Activated effector memory CD4-positive, alpha-beta T cell treated with Interleukin-2 at 50 U/mL for 16 hours (primary cell): ENCODE measurements at places on chromosomes 4 and X.
A peak's percentile ranks its signal among the peaks of the same experiment; 100 is the strongest.

GRCh38 chrX:110692866-110693265 lies 102.8 kb downstream of the CHRDL1 start:
- DNase-seq = no peak

GRCh38 chr4:25000639-25001038 lies 30.1 kb downstream of the LGI2 start:
- DNase-seq = no peak

DNA sequence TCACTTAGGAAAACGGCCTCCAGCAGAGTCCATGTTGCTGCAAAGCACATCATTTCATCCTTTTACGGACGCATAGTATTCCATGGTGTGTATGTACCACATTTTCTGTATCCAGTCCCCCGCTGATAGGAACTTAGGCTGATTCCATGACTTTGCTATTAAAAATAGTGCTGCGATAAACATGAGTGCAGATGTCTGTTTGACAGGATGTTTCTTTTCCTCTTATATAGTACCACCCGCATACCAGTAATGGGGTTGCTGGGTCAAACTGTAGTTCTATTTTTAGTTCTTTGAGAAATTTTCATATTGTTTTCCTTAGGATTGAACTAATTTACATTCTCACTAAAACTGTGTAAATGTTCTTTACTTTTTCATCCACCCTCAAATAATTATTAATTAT lies 50.5 kb downstream of the VEGFC start:
- DNase-seq = no peak

- no peak for DNase-seq
Measured at GRCh38 chr4:1376841-1377605, 29.2 kb downstream of the NKX1-1 start.

DNA sequence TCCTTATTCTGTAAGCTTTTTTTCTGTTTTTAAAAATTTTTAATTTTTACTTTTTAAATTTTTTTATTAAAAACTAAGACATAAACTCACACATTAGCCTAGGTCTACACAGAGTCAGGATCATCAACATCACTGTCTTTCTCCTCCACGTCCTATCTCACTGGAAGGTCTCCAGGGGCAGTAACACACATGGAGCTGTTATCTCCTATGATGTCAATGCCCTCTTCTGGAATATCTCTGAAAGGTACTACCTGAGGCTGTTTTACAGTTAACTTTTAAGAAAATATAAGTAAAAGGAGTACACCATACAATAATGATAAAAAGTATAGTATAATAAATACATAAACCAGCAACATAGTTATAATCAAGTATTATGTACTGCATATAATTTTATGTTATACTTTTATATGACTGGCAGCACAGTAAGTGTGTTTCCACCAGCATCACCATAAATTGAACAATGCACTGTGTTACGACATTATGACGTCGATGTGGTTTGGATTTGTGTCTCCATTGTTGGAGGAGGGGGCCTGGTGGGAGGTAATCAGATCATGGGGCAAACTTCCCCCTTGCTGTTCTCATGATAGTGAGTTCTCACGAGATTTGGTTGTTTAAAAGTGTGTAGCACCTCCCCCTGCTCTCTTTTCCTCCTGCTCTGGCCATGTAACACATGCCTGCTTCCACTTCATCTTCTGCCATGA lies 21.3 kb downstream of the IL15 start:
- DNase-seq = no peak

- no peak for DNase-seq
Measured at GRCh38 chr4:178056996-178057395, 614.8 kb upstream of the AGA start.

DNA sequence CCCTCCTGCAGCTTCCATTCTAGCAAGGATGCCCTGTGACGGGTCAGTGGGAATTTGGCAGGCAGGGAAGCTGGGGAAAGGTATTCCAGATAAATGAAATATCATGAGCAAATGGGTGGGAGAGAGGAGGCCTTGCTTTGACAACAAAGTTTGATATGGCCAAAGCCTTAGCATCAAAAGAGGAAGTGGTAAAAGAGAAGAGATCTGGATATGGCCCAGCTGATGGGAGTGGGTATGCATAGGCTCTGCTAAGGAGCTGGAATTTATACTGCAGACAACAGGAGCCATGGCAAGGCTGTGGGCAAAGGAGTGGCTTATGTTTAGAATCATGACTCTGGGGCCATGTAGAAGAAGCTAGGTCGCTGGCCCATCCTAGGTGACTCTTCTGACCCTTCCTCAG lies 89.2 kb downstream of the PJA1 start:
- DNase-seq = no peak

DNA sequence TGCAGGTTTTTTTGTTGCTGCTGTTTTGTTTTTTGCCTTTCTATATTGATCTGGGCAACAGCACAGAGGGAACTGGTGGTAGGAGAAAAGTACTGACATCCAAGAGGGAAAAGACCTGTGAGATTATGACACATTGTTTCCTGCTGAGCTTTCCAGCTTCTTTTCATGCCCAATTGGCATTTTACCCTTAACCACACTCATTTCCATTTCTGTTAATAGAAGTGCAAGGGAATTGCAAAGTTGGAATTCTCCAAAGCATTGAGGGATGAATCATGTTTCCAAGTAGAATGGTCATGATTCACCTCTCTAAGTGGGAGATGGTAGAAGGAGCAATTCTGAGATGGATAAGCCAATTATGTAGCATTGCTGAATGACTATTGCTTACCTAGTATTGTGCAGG lies 161.5 kb downstream of the PPARGC1A start:
- no peak for DNase-seq

- DNase-seq = no peak
Measured at GRCh38 chr4:47075262-47075661, 43.9 kb downstream of the GABRB1 start.

DNA sequence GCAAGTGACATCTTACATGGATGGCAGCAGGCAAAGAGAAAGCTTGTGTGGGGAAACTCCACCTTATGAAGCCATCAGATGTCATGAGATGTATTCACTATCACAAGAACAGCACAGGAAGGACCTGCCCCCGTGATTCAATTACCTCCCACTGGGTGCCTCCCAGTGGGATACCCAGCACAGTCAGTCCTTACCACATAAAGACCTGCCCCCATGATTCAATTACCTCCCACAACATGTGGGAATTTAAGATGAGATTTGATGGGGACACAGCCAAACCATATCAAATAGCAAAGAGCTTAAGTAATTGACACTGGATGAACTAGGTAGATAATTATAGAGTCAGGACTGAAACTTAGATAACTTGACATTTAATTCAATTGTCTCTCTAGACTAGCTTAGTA lies 85.6 kb downstream of the SLIT2 start:
- DNase-seq = no peak

GRCh38 chr4:6172093-6172926 lies 28.0 kb downstream of the JAKMIP1 start:
- peak; percentile 46 for DNase-seq

- DNase-seq = no peak
Measured at GRCh38 chrX:12548341-12548740, 242.9 kb upstream of the PRPS2 start.

DNA sequence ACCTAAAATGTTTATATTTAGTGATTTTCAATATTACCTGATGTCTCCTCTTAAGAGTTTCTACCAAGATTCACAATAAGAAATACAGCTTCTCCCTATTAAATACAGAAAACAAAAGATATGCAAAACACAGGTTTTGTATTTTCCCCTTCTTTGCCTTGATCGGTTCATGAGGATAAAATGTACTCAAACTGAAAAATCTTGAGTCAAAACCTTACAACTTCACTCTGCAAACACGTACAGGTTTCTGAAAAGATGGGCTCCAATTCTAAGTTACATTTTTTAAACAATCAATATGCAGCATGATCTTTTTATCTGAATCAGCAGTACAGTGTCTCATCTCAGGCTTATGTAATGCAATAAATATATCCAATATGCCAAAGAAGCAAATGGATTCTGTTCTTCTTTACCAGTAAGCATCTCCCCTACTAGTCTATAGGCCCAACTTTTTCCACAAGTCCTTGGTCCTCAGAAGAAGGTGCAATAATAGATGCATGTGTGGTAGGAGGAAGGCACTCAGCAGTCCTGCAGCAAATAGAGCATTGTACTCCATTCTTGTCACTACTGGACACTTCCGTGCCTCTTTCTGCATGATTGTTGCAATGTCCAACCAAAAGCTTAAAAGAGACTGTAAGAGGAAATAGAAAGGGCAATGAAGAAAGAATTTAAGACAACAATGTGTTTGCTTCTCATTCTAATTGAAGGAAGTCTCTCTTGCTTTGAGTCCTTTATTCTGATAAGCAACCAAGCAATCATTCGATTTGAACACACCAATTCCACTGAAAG lies 3.2 kb downstream of the MAPK10 start:
- DNase-seq = no peak
